ENCODE measurements at places on chromosomes 7 and 10.
A peak's percentile ranks its signal among the peaks of the same experiment; 100 is the strongest.

DNA sequence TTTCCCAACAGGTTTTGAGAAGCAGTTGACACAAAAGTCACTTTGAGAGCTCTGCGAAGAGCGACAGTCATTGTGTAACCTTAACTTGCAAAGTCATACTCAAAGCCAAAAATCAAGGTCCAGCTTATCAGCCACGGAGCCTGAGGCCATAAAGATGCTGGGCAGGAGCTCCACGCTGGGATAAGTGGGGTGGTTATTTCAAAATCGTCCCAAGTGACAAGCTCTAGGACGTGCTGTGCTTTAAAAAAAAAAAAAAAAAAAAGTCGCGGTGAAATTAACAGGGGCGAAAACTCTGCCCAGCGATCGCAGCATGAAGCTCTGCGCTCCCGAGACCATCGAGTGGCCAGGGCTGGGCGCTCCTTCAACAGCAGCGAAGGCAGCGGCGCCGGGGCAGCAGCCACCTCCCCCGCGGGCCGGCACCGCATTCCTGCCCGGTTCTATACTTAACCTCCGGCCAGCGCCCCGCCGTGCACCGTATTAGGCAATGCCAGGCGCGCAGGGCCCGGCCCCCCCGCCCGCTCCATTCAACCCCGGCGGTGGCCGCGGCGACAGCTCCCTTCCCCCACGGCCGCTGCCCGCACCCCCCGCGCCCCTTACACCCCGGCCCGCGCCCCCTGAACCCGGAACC, 657 bp downstream of the HACD1 start:
- peak; percentile 28 for DNase-seq

- no peak for DNase-seq
Observed at GRCh38 chr7:15755061-15755460, 68.6 kb upstream of the MEOX2 start.

- no peak for DNase-seq
Observed at GRCh38 chr7:117809958-117810357, 63.3 kb downstream of the CTTNBP2 start.

DNA sequence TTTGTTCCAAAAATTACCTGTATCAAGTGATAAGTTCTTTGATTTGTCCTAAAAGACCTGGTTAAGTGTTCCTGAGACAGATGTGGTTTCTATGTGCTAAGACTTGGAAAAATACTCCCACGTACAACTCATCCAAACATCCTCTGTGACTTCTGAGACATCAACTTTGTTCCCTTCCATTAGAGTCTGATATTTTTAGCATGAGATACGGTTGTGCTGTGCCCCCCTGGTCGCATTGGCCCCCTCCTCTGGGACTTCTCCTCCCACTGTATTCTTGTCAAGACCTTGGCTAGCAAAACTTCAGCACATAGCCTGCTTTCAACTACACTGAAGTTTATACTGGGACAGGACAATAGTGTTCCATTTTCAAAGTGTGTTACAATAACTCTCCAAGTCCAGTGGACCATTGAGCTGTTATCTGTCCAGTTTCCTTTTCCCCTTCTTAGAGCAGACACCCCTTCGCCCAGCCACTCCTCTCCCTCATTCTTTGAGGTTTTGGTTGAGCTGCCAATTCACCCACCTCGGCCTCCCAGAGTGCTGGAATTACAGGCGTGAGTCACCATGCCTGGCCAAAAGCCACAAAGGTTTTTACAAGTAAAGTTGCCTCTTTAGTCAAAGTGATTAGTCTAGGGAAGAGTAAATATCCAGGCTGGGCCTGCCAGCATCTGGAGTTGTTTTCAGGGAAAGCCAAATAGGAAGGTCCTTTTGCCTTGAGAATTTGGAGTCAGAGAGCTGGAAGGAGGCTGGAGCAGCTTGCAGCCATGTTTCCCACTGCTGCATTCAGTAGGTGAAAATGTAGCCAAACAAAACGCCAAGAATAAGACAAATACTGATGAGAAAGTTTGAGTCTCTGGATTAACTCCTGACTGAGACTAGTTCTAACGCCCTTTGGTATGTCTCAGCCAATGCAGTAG, 17.8 kb upstream of the PDLIM1 start:
- DNase-seq, result no peak

- DNase-seq, result no peak
Observed at GRCh38 chr7:122942765-122943164, 52.7 kb downstream of the TAS2R16 start.

DNA sequence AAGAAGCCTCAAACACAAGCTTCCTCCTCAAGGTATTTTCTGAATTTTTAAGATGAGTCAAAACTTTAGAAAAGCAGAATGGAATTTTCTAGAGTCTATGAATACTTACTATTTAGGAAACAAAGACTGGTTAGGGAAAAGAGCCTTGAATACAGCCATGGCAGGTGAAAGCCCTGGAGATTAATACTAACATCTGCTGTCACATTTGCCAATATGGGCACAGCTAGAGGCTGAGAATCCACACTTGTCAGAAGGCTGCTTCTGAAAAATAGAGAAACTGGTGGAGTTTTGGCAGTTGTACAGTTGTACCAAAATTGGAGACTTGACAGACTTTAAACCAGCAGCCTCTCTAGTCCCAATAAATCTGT, 24.3 kb upstream of the CNNM1 start:
- no peak for DNase-seq
